ENCODE measurements at places on chromosomes 13 and 19.

- DNase-seq, result no peak
Observed at GRCh38 chr13:29892151-29892550, 41.7 kb upstream of the UBL3 start.

DNA sequence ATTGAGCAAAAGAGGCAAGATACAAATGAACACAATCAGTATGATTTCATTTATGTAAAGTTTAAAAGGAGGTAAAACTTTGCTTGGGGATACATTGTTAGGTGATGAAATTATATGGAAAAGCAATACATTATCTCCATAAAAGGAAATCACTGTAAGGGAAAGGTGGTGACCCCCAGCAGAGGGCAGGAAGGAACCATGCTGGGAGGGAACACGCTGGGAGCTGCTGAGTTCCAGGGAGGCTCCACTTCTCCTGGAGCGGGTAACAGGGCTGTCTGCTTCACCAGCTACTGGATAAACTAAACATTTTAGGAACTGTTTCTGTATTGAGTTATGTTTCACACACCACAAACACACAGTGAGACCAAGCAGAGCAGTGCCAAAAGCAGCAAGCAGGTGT is 91.2 kb downstream of the KATNAL1 start:
- DNase-seq, result no peak

DNA sequence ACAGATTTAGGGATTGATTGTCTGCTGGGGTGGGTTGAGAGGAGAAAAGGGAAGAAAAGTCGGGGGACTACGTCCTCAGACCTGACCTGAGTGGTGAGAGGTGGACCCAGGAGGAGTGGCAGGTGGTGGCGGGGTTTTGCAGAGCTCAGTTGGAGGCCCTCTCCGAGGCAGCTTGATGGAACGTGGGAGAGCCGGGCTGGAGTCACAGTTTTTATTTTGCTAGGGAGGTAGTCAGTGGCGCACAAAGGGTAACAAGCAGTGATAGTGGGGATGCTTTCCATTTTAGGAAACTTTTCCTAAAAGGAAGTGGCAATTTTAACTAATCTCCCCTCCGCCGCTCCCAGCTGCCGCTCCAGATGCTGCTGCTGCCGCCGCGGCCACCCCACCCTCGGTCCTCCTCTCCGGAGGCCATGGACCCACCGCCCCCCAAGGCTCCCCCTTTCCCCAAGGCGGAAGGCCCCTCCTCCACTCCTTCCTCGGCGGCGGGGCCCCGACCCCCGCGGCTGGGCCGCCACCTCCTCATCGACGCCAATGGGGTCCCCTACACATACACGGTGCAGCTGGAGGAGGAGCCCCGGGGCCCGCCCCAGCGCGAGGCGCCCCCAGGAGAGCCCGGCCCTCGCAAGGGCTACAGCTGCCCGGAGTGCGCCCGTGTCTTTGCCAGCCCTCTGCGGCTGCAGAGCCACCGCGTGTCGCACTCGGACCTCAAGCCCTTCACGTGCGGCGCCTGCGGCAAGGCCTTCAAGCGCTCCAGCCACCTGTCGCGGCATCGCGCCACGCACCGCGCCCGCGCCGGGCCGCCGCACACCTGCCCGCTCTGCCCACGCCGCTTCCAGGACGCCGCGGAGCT is 1.1 kb upstream of the ZNF581 start:
- no peak for DNase-seq

DNA sequence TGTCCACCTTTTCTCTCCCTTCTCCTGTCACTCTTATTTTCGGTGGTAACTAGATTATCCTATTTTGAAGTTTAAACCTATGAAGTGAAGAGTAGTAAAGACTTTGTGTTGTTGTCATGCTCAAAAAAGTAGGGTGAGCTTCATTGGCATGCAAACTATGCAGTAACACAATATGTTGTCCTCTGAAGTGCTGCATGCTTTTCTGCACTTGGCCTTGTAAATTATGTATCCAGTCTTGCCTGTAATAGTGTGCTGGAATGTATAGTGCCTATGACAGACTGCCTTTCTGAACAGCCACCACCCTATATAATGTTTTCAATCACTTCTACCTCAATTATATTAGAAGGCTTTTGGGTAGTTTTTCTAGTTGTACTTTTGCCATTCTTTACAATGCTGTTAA is 1198.2 kb upstream of the PCDH20 start:
- no peak for DNase-seq

DNA sequence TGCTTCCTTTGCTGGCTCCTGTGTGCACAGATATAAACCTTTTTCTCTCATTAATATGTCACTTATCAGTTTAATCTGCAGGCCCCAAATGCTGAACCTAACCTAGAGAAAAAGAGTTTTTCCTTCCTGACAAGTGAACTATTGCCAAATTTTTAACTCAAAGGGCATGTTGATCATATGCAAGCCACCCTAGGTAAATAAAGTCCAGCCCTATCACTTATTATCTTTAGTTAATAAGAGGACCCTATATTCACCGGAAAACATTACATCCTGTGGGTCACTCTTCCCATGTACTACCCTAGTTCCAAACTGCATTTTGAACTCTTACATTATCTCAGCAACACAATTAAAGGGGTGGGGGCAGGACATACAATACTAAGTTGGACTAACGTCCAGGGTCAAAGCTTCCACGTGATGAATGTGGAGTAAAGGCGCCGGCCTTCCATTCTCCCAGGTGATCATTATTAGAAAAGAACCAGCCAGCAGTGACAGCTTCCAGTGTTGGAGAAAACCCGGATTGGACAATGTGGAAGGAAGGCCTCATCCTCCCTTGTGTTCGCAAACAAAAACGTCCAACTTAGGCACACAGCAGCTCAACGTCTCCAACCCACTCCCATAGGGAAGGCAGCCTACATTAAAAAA is 86.6 kb downstream of the STK24 start:
- no peak for DNase-seq

DNA sequence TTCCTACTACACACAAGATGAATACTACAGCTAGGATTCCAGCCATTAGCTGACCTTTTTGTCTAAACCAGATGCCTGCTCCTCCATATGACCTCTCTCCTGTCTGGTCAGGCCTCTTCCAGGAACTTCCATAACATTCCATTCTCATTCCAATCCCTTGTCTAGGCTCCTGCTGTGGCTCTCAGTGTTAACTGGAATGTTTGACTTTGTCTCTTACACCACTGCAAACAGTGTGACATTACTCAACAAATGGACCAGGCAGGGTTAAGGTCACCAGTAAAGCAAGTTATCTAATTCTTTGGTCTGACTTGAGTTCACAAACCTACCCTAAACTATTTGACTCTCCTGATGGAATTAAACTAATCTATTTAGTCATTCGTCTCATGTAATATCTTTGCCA is 2.1 kb upstream of the GPC6 start:
- DNase-seq, result no peak

DNA sequence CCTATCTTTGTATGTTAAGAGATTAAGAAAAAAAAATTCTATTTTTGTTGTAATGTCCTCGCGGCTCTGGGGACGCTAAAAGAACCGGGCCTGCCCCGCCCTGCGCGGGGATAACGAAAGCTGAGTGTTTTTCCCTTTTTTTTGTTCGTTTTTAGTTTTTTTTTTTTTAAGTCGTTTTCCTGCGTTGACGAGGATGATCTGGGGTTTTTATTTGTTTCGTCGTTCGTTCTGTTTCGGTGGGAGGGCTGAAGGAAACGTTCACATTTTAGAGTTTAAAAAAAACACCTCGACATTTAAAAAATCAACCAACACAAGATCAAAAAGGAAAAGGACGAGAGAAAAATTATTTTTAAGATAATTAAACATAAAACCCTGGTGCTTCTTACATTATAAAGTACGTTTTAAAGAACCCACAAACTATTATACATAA is 5.6 kb downstream of the LYL1 start:
- DNase-seq, result no peak

GRCh38 chr13:105665284-105665683 is 870.2 kb downstream of the EFNB2 start:
- DNase-seq, result no peak

- DNase-seq, result no peak
Observed at GRCh38 chr19:33715462-33715861, 81.2 kb upstream of the KCTD15 start.

GRCh38 chr13:23651887-23652286 is 81.7 kb downstream of the TNFRSF19 start:
- no peak for DNase-seq

- DNase-seq, result no peak
Observed at GRCh38 chr13:87982400-87982799, 311.2 kb downstream of the SLITRK5 start.

DNA sequence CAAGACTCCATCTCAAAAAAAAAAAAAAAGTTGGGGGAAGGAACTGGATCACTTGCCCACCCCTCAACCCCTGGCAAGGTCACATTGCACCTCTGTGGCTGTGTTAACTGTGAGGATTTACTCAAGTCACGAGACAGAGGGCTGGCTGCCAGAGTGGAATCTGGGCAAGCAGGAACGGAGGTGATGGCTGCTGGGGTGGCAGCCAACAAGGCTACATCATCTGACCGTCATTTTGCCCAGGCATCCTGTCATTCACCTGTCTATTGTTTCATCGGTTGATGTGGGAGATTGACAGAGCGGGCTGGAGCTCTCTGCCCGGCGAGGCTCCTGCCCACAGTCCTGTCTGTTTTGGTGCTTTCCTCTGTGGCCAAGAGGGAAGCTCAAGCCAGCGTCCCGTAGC is 75.7 kb downstream of the DPF1 start:
- no peak for DNase-seq

- no peak for DNase-seq
Observed at GRCh38 chr13:21541271-21541670, 62.7 kb downstream of the MICU2 start.

GRCh38 chr19:12139269-12139668 is 881 bp downstream of the ZNF20 start:
- no peak for DNase-seq
